ENCODE measurements at places on chromosomes 3 and 15. TPM values are rescaled to one million over a fixed set of nuclear protein-coding genes. Genes with fewer than 3 reads are reported as not detected.

The HIGD2B gene
- 0.25 TPM for total RNA-seq

The IL5RA gene
- total RNA-seq = 0.38 TPM

The TGM4 gene
- total RNA-seq = 0.33 TPM

The ST8SIA2 gene
- total RNA-seq = 20.6 TPM

The DUOXA2 gene
- total RNA-seq = not detected

The APH1B gene
- 10.2 TPM for total RNA-seq

The LPP gene
- total RNA-seq = 34.5 TPM

The MESD gene
- 11.9 TPM for total RNA-seq

The ROBO2 gene
- 47.7 TPM for total RNA-seq

The TMF1 gene
- 34.8 TPM for total RNA-seq

The CDV3 gene
- 79.3 TPM for total RNA-seq

The FSIP1 gene
- total RNA-seq = 0.90 TPM

The RBP2 gene
- total RNA-seq = 1.2 TPM

The DIPK2A gene
- total RNA-seq = 62.9 TPM

The ANAPC13 gene
- total RNA-seq = 61.5 TPM

The PPP1R14D gene
- total RNA-seq = not detected

The PLSCR4 gene
- total RNA-seq = 8.2 TPM

The TIMMDC1 gene
- total RNA-seq = 125 TPM

The C2CD4B gene
- total RNA-seq = 0.13 TPM

The SCG5 gene
- 35.7 TPM for total RNA-seq

The TIGIT gene
- 0.89 TPM for total RNA-seq

The IGDCC3 gene
- 35.1 TPM for total RNA-seq

The SLC9C1 gene
- not detected for total RNA-seq

The LARP6 gene
- 15.1 TPM for total RNA-seq

The LDHAL6B gene
- 1.0 TPM for total RNA-seq

The CKMT1B gene
- total RNA-seq = 14.7 TPM

The RAB6B gene
- 75.3 TPM for total RNA-seq

The CFAP100 gene
- not detected for total RNA-seq

The SH2D7 gene
- total RNA-seq = not detected

The PPP2R3A gene
- 21.4 TPM for total RNA-seq
